Nephron progenitor cell (in vitro differentiated cells): ENCODE measurements at places on chromosomes 1 and 21.
A peak's percentile ranks its signal among the peaks of the same experiment; 100 is the strongest.

DNA sequence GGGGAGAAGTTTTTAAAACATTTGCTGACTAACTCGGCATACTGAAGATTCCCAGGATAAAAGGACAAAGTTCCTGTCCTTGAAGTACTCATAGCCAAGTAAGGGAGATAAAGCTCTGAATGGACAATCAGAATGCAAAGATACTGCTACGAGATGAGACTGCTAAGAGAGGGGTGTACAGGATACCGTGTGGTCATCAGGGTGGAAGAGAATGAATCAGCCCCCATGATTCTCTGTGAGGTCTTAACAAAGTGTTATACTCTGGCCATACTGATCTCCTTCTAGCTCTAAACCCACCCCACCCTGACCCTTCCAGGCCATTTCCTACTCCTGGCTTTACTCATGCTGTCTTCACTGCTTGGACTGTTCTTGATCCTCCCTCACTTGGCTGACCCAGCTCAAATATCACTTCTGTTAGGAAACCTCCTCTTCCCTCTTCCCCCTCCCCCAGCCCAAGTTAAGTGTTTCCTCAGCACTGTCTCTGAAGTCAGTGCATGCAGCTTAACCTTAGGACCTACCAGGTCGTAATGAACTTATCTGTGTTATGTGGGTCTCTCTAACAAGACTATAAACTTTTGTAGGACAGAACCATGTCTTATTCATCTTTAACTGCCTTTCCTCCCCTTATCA is 15.8 kb upstream of the MAGOH start:
- no peak for DNase-seq

GRCh38 chr1:226433341-226433720 is 25.4 kb upstream of the PARP1 start:
- DNase-seq = no peak

DNA sequence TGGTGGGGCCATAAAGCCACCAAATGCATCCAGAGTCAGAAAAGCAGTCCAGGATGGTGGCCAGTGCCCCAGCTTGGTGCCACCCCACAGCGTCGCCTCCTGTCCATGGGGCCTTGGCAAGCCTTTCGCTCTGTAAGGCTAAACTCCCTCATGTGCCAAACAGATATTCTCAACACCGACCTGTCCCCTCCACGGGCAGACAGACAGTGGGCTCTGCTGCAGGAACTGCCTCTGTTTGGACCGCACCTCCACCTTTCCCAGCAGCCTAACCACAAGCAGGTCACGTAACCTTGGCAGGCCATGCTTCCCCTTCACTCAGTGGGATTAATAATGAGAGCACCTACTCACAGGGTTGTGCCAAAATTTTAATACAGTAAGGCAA is 11.7 kb downstream of the RUNX1 start:
- DNase-seq = no peak

GRCh38 chr1:23930861-23931490 is 17.8 kb upstream of the CNR2 start:
- no peak for DNase-seq

DNA sequence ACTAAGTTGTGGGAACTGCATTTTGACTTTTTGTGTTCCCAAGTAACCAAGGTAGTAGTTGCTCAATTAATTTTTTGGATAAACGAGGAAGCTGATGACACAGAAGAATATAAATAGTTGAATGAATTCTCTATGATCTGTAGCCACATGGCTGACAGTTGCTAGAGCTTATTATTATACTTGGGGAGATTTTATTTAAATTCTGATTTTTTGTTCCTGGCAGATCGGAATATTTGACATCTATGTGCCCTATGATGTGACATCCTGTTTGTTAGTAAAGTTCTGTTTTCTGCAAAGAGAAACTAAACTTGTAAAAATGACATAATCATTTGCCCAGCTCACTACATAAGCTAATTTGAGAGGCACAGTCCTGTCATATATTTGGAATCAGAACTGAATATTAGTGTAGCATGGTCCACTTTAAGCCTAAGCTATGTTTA is 9.7 kb upstream of the LYST start:
- DNase-seq = no peak

DNA sequence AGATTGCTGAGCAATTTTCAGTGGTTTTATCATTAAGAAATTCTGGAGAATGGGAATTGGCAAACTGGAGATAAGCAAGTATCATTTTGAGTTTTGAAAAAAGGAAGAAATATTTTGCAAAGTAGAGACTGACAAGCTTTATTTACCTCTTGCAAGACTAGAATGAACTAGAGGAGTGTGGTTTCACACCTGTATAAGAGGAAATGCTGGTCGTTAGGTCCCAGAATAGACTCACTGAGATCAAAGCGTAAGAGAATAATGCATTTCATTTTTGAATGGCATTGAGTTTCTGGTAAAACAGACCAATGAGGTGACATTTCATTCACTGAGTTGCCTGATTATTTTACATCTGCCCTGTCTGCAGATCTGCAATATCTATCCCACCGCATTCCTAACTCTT is 308.1 kb downstream of the ADGRL2 start:
- DNase-seq = no peak

GRCh38 chr1:2472561-2473177 is 3.4 kb upstream of the PLCH2 start:
- no peak for DNase-seq

DNA sequence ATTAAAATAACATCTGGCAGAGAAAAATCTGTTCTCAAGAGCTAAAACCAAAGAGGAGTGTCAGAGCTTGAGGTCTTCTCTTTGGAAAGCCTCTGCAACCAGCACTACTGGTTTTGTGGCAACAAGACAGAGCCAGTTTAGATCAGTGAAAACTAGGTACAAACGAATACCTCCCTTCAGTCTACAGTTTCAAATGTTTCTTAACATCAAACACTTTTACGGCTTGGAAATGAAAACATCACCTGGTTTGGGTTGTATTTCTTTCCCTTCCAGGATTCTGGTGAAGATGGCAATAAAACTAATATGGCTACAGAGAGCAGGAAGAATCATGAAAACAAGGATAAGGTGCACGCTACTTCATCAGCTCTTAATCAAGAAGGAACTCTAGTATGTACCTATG is 339.4 kb upstream of the ESRRG start:
- DNase-seq = no peak

DNA sequence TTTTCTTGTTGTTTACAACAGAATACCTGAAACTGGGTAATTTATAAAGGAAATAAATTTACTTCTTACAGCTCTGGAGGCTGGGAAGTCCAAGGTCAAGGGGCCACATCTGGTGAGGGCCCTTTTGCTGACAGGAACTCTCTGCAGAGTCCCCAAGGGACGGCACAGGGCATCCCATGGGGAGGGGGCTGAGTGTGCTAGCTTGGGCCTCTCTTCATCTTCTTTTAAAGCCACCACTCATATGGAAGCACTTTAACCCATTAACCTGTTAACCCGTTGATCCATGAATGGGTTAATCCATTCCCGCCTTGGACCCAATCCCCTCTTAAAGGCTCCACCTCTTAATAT is 76.3 kb downstream of the OBSCN start:
- DNase-seq = peak; percentile 37

GRCh38 chr21:44529503-44530125 is 10.4 kb downstream of the KRTAP10-1 start:
- no peak for DNase-seq
